ENCODE measurements at places on chromosomes 6 and 20.

DNA sequence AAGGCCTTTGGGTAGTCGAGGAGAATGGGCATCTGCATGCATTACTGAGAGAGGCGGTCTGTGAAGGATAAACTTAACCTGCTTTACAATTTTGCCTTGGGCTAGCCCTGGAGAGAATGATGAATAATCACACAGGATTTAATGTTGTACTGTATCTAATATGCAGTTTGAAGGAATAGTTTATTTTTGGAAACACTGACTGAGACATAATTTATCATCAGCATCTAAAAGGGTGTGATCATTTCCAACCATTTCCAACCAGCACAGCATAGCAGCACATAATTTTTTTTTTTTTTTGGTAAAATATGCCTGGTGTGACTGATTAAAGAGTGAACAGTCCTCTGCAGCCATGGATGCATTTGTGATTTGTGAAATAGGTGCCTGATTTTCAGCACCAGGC, 519.5 kb downstream of the PHF3 start:
- no peak overlapping the region for H3K4me3 ChIP-seq
- H3K4me1 ChIP-seq = no peaks in the 10 kb centered on the region
- no peak overlapping the region for H3K27ac ChIP-seq
- DNase-seq = no peak
- no peaks in the 10 kb centered on the region for H3K36me3 ChIP-seq
- H3K27me3 ChIP-seq = no peaks in the 10 kb centered on the region

- H3K36me3 ChIP-seq = no peaks in the 10 kb centered on the region
- no peak overlapping the region for H3K27ac ChIP-seq
- H3K4me1 ChIP-seq = no peaks in the 10 kb centered on the region
- no peak for DNase-seq
- no peak overlapping the region for H3K4me3 ChIP-seq
- H3K27me3 ChIP-seq = no peaks in the 10 kb centered on the region
Observed at GRCh38 chr6:3296537-3296936, 37.8 kb downstream of the PSMG4 start.

GRCh38 chr20:47501116-47501481, 588 bp upstream of the NCOA3 start:
- no peaks in the 10 kb centered on the region for H3K4me1 ChIP-seq
- H3K27me3 ChIP-seq = no peaks in the 10 kb centered on the region
- peak overlapping the region; percentile 98 for H3K27ac ChIP-seq
- no peaks in the 10 kb centered on the region for H3K36me3 ChIP-seq

DNA sequence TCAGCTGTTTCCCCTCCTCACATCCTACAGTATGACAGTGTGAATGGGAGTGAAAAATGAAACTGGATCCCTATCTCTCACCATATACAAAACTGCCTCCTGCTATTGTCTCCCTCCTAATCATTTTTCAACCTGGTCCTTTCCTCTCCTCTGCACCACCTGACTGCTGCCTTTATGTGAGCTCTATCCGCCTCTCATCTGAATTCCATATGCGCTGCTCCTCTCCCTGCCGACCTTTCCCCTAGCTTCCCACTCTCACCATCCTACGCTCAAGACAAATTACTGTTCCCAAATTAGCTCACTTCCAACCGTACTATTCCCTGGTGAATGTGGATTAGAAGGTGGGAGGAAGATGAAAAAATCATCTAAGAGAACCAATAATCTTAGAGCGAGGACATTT, 148.4 kb upstream of the FBXL4 start:
- no peak for DNase-seq
- no peak overlapping the region for H3K4me3 ChIP-seq
- H3K27me3 ChIP-seq = peaks cover 16% of the 10 kb centered on the region
- H3K4me1 ChIP-seq = no peaks in the 10 kb centered on the region
- no peak overlapping the region for H3K27ac ChIP-seq

GRCh38 chr6:136599329-136600011, 49.2 kb upstream of the MAP7 start:
- H3K27ac ChIP-seq = no peak overlapping the region
- no peak overlapping the region for H3K4me3 ChIP-seq
- H3K4me1 ChIP-seq = no peaks in the 10 kb centered on the region

DNA sequence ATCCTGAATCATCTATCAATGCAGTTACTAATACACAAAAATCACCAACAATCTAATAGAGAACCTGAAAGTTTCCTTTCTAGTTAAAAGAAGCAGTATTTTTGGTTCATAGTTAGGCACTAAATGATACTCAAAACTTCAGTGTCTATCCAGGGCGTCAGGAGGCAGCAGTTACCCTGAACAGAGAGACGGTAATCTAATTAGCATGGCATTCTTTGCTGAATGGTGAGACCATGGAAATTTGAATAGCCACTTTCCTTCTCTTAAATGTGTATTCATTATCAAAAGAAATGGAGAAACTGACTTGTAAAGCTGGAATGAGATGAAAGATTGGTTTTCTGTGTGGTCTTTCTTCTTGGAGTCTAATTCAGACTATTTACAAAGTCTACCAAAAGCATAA, 146.6 kb upstream of the BMP5 start:
- no peaks in the 10 kb centered on the region for H3K27me3 ChIP-seq
- H3K4me1 ChIP-seq = no peaks in the 10 kb centered on the region
- no peaks in the 10 kb centered on the region for H3K36me3 ChIP-seq

DNA sequence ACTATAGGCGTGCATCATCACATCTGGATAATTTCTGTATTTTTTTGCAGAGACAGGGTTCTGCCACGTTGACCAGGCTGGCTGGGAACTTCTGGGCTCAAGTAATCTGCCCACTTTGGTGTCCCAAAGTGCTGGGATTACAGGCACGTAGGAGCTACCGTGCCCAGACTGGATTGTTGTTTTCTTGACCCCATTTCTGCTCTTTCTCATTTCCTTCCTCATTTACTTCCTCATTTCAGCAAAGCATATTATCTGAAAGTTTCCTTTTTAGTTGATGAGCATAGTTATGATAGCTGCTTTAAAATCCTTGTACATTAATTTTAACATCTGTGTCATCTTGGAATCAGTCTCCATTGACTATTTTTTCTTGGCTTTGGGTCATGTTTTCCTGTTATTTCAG, 301.0 kb upstream of the RUNX2 start:
- no peaks in the 10 kb centered on the region for H3K4me1 ChIP-seq
- no peak overlapping the region for H3K27ac ChIP-seq
- H3K4me3 ChIP-seq = no peak overlapping the region
- no peaks in the 10 kb centered on the region for H3K27me3 ChIP-seq
- no peaks in the 10 kb centered on the region for H3K36me3 ChIP-seq

DNA sequence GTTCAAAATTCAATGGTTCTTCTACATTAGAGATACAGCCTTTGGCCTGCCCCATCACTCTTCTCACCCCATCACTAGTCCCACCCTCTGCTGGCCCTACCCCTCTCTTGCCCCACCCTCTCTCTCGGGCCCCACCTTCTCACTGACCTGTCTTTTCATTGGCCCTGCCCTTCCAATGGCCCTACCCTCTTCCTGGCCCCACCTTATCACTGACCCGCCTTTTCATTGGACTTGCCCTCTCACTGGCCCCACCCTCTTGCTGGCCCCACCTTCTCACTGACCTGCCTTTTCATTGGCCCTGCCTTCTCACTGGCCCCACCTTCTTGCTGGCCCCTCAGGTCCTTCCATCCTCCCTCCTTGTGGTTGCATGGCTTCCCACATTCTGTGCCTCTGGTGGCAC, 107.2 kb upstream of the PLEKHG1 start:
- H3K27ac ChIP-seq = peak overlapping the region; percentile 62
- no peak overlapping the region for H3K4me3 ChIP-seq
- no peaks in the 10 kb centered on the region for H3K4me1 ChIP-seq
- H3K27me3 ChIP-seq = no peaks in the 10 kb centered on the region

DNA sequence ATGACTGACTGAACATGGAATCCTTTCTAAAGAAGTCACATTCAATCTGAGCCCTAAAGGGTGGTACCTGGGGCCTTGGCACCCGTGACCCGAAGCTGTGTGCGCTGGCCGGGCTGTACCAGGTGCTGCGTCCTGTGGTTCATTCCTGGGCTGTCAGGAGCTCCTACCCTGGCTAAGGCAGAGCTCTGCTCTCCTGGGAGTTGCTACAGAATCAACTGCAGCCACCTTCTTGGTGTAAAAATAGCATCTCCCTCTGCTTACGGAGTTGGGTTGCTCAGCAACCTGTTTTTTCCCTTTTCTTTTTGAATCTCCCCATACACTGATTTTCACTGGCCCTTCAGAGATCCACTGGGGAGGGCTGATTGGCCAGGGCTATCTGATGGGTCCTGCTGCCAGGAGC, 236.6 kb upstream of the PDE10A start:
- no peak for DNase-seq
- H3K4me3 ChIP-seq = no peak overlapping the region
- no peak overlapping the region for H3K27ac ChIP-seq
- no peaks in the 10 kb centered on the region for H3K27me3 ChIP-seq

DNA sequence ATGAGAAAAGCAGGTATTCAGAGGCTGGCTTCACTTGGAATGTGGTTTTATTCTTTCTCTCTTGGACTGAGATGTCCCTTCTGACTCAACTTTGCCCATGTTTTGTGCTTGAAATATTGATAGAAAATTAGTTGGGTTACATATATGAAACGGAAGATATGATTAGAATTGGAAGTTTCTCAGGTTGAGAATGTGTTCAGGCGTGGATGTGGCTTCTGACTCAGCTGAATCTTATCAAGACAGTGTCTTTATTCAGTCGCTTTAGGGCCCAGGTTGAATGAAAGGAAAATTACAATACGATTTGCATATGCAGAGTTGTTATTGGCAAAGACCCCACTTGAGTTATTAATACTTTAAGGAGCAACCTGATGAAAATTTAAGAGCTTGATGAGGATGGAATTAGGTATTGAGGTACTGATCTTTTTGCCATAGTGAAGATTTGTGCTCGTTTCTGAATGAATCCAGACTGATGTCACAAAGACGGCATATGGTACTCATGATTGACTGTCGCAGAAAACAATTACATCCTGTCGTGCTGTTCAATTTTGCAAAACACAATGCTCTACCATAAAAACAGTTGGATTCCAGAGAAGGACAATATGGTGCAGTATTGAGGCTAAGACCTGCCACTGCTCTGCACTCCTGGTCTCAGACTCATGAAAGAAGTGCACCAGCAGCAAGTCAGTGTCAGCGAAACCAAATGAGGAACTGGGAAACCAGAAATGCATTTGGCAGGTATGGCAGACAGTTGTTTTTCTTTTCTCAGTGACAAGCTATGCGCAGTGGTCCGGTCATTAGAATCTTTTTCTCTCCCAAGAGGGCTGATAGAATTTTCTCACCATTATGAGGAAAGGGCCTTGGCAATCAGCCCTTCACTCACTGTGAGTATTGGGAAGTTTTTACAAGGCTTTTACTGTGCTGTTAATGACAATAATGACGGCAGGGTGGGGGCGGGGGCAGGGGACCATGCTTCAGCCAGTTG, 158.3 kb downstream of the DOK5 start:
- H3K4me3 ChIP-seq = no peak overlapping the region
- no peaks in the 10 kb centered on the region for H3K4me1 ChIP-seq
- no peak for DNase-seq
- no peaks in the 10 kb centered on the region for H3K36me3 ChIP-seq

DNA sequence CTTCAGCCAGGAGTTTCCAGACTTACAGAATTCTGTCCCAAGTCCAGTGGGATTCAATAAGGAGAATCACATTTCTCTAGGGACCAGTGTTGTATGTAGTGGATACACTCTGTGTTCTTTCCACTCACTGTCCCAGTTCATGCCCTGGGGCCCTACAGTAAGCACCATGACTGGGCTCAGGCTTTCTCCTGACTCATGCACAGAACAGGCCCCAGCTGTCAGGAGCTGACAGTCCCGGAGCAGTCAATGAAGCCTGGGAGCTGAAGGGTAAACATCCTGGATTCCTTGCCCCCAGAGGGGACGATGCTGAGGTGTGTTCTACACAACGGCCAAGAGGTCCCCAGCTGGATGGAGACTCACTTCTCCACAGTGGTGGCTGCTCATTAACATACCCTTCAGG, 40.2 kb upstream of the LRFN2 start:
- no peak overlapping the region for H3K27ac ChIP-seq
- H3K36me3 ChIP-seq = no peaks in the 10 kb centered on the region
- H3K27me3 ChIP-seq = no peaks in the 10 kb centered on the region
- DNase-seq = no peak
- no peak overlapping the region for H3K4me3 ChIP-seq
- H3K4me1 ChIP-seq = no peaks in the 10 kb centered on the region
